Thoracic aorta (tissue), 2 donors: ENCODE measurements at places on chromosomes 1 and 21.
A peak's percentile ranks its signal among the peaks of the same experiment; 100 is the strongest.

DNA sequence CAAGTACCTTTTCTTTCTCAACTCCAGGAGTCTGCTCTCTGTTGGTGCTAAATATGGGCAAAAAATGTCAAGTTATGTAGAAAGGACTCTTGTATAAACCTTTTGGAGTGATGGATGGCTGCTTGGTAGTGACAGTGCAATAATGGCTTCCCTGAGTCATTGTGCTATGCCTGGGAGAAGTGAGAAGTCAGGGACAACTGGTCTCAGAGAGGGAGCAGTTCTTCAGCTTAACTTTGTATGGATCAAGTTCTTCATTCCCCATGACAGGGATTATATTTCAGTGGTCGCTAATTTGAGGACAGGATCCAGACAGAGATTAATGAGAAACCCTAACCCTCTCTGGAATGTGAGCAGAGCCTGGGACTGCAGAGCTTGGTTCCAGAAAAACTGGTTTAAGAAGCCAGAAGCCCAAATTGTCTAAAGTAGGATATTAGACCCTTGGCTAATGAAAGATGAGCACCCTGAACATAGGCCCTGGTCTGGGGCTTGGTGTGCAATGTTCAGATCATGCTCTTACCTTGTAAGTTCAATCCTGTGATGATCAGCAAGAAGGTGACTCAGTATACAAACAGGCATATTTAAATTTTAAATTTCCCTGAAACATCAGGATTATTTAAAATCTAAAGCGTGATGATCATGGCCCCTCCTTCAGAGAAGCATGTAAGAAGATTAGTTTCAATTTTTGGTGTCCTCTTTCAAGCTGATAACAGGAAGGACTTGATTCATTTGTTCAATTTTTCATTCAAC lies 50.9 kb downstream of the NTMT2 start:
- H3K4me1 ChIP-seq: peaks cover 63% of the 10 kb centered on the region
- DNase-seq: no peak
- no peaks in the 10 kb centered on the region for H3K27me3 ChIP-seq
- H3K27ac ChIP-seq: peak overlapping the region; percentile 14
- H3K4me3 ChIP-seq: no peak overlapping the region

DNA sequence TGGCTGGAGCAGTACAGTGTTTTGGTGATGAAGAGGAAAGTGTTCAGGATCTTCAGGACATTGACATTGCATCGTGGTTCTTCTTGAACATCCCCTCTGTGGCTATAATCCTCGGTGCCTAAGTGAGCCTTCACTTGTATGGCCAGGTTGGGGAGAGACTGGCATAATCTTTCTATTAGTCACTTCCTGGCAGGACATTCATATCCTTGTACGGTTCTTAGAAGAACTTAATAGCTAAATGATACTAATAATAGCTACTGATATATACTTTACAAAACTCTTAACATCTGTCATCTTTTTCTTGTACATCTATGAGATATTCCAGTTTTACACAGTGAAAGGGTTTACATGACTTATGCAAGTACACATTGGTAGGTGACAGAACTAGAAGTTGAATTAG lies 35.8 kb downstream of the CELF3 start:
- H3K36me3 ChIP-seq: peaks cover 5% of the 10 kb centered on the region
- H3K27ac ChIP-seq: peak overlapping the region; percentile 68
- H3K4me1 ChIP-seq: peaks cover 5% of the 10 kb centered on the region
- peak overlapping the region; percentile 17 for H3K4me3 ChIP-seq
- H3K27me3 ChIP-seq: no peaks in the 10 kb centered on the region

DNA sequence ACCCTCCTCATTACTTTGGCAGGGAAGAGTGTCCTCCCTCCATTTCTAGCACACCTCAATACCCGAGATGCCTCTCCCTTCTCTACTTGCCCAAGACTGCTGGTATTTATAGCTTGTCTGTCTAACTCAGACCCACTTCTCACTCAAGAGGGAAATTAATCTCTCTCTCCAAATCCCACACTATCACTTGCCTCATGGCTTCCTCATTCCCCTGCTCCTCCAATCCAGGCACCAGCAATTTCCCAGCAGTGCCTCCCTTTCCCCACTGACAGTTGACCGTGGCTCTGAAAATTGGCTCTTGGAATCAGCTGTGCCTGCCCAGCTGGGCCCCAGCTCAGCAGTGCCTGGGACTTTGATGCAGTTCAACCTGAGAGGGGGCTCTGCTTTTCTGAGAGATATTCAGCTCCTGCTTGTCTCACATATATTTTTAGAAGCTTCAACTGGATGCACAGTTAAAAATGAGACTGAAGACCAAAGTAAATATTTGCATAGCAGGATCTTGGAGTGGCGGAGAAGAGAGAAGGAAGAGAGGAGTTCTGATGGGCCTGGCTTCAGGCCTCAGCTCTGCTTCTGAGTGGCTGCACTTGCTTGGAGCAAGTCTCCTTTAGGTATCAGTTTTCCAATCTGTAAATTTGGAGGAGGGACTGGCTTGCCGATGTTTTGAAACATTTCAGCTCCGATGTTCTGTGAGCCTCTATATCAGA lies 81.1 kb upstream of the SPATA6 start:
- no peaks in the 10 kb centered on the region for H3K36me3 ChIP-seq
- no peaks in the 10 kb centered on the region for H3K27me3 ChIP-seq
- H3K27ac ChIP-seq: no peak overlapping the region
- H3K4me3 ChIP-seq: no peak overlapping the region
- no peaks in the 10 kb centered on the region for H3K4me1 ChIP-seq
- DNase-seq: no peak

GRCh38 chr1:246152986-246153431 lies 354.1 kb downstream of the SMYD3 start:
- DNase-seq: no peak
- H3K27me3 ChIP-seq: no peaks in the 10 kb centered on the region
- no peak overlapping the region for H3K4me3 ChIP-seq

DNA sequence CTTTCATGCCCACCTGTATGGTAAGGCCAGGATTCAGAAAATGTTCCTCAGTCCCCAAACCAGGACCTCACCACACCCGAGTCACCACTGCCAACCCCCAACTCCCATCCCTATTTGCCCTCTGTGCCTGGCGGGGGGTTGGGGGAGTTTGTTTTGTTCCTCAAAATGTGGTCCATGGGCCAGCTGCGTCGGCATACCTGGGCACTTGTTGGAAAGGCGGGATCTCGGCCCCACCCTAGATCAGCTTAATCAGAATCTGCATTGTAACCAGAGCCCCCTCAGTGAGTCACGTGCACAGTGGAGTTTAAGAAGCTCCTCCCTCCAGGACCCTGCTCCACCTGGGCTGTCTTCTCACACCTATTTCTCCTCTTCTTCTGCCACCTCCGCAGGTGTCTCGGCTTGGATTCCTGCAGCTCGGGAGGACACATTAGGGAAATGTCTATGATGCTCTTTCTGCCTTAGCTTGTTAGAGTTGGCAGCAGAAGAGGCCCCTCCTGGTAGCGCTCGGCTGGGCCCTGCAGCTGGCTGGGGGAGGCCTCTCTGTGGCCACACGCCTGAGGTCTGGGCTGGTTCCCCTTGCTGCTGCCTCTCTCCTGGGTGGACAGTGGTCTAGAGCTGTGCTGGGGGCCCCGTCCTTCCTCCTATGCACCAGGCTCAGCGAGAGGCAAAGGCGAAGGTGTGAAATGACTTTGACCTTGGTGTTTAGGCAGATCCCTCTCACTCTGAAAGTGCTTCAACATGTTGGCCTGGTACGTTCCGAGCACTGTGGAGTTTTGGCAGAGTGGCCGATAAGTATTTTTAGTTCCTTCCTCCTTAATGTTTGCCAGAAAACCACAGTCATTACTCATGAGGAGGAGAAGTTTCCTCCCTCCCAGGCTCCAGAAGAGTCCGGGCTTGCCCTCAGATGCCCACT lies 41.8 kb upstream of the CAMTA1 start:
- peak overlapping the region; percentile 63 for H3K4me3 ChIP-seq
- peak; percentile 21 for DNase-seq
- H3K27ac ChIP-seq: peak overlapping the region; percentile 97

GRCh38 chr21:33169359-33169758 lies 60.4 kb upstream of the IFNAR2 start:
- H3K27me3 ChIP-seq: no peaks in the 10 kb centered on the region
- H3K4me3 ChIP-seq: no peak overlapping the region
- DNase-seq: no peak
- no peaks in the 10 kb centered on the region for H3K4me1 ChIP-seq

- no peak for DNase-seq
- no peak overlapping the region for H3K27ac ChIP-seq
- no peak overlapping the region for H3K4me3 ChIP-seq
These were observed 16.4 kb downstream of the KCNA10 start for GRCh38 chr1:110502402-110503151.
